ENCODE measurements at places on chromosomes 3 and 15.
A peak's percentile ranks its signal among the peaks of the same experiment; 100 is the strongest.

DNA sequence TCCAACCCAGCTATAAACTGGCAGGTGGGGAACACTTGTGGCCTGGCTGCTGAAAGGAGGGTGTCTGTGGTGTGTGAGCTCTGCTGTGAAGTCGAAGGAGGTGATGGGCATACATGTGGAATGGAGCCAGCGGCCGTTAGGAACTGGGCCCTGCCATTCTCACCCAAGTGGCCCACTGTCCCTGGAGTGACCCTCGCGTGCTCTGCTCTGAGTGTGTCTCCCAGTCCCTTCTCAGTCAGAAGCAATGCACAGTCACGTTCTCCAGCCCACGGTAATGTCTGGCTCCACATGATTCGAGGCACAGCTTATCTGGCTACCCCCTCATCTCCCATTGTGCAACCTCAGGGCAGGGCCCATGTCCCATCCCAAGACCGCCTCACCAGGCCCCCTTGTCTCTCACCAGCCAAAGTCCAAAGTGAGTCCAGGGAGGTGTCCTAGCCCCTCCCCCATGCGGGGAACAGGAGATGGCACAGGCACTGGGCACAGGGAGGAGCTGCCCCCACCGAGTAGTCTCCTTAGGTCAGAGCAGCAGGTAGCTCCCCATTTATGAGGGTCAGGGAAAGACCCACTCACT lies 62.9 kb downstream of the ZNF445 start:
- no peak for DNase-seq

DNA sequence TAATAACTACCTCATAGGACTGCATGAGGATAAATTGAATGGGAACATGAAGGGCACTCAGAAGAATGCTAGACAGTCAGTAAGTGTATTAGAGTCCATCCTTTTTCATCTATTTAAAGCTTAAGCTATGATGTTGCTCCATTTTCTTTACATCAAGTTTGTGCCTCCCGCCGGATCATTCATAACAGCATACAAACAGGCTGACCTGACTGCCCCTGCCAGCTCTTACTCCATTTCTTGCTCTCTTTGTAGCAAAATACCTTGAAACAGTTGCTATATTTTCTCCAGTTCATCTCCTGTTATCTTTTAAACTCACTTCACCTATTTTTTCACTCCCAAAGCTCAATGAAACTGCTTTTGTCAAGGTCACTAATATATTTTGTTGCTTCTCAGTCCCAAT lies 315.6 kb upstream of the ALCAM start:
- no peak for DNase-seq

- DNase-seq = no peak
Measured at GRCh38 chr3:60448696-60449095, 802.6 kb downstream of the FHIT start.

- peak; percentile 22 for DNase-seq
Measured at GRCh38 chr3:105473521-105474223, 107.0 kb downstream of the ALCAM start.

DNA sequence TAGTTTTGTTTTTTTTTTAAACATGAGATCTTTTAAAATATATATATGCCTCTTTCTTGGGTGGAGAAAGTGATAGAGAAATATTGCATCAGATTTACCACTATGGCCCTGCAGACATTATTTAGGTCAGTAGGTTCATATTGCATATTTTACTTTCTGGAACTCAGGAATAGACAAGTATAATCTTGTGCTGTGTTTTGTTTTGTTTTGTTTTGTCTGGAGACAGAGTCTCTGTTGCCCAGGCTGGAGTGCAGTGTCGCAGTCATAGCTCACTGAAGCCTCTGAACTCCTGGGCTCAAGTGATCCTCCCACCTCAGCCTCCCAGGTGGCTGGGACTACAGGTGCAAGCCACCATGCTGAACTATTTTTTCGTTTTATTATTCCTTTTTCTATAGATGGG lies 21.5 kb upstream of the DUT start:
- DNase-seq = no peak

DNA sequence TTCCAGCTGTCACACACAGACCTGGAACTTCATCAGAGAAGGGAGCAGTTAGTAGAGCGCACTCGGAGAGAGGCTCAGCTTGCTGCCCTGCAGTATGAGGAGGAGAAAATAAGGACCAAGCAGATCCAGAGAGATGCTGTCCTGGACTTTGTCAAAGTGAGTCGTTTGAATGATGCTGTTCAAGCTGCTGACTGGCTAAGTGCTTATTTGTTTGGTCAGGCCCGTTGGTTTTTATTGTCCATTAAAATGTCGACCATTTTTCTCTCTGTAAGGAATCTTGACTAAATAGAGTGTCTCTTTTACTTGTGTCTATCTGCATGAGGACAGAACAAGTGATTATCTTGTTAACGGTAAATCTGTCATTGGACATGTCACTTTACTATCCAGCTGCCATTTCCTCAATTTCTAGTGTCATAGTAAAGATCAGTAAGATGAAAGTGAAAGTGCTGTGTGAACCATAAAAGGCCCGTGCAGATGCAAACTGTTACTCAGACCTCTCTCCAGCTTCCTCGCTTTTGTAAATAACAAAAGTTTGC lies 56.9 kb downstream of the LRCH3 start:
- no peak for DNase-seq

DNA sequence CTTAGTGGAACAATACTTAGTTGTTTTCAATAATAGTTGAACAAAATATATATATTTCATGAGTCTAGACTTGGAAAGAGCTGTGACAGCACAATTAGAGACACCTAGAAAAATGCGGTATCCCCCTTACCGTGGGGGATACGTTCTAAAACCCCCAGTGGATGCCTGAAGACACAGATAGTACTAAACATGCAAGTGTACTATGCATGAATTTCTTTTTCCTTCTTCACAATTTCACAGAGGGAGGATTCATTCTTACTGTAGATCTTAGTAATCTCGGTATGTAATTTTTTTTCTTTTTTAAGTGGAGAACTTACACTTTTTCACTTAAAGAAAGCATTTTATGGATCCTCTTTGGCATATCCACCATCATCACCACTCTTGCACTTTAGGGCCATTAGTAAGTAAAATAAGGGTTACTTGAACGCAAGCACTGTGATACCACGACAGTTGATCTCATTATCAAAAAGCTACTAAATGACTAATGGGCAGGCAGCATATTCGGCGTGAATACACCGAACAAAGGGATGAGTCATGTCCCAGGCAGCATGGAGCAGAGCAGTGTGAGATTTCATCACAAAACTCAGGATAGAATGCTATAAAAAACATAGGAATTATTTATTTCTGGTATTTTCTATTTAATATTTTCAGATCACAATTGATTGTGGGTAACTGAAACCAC lies 72.3 kb upstream of the ZNF280D start:
- DNase-seq = peak; percentile 83

DNA sequence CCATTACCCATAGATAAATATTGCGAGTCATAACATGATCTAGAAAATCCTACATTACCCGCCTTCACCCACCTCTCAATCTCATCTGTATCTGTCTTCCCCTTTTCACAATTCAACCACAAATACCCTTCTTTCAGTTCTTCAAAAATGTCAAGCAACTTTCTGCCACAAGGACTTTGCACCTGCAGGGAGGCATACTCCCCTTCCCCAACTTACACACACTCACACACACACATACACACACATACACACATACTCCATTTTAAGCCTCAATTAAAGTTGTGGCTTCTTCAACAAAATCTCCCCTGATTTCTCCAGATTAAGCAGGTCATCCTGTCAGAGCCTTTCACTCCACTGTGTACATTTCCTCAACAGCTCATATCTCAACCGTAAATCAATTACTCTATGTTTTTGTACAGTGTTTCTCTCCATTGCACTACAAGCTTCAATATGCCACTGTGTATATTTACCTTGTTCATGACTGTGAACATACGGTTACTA lies 33.1 kb upstream of the CCDC50 start:
- DNase-seq = no peak

GRCh38 chr3:49217688-49218470 lies 46.5 kb downstream of the KLHDC8B start:
- no peak for DNase-seq

DNA sequence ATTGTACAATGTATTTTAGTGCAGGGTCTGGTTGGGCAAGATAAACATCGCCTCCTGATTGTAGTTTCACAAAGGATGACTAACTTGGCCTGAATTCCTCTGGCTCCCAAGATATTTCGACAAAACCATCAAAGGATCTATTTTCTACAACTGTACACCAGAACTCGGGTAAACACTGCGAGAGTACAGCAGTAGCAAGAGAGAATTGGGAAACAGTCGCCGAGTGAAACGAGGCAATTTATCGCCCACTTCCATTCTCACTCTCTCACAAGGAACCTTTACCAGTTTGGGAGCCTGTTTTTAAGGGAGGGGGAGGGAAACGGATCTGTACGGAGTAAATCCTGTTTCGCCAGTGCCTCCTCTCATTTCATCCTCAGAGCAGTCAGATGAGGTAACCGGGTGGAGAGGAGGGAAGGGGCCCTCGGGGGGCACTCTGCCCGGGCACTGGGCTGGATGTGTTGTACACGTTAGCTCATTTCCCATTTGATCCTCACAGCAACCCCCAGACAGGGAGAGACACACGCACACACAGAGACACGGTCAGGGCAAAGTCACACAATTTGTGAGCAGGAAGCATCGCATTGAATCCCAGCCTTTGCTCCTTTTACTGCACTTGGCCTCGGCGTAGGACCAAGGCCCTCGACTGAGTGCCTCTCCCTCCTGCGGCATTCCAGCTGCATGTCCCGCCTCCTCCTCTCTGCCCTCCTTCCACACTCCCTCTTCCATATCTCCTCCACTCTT lies 120.1 kb downstream of the LIPC start:
- peak; percentile 92 for DNase-seq

- no peak for DNase-seq
Measured at GRCh38 chr3:112500621-112501020, 1.3 kb upstream of the BTLA start.

GRCh38 chr3:12627370-12627769 lies 36.5 kb downstream of the RAF1 start:
- DNase-seq = no peak

GRCh38 chr3:66555214-66555844 lies 54.5 kb upstream of the LRIG1 start:
- no peak for DNase-seq

- peak; percentile 19 for DNase-seq
Measured at GRCh38 chr15:67149773-67150022, 84.3 kb downstream of the SMAD3 start.

DNA sequence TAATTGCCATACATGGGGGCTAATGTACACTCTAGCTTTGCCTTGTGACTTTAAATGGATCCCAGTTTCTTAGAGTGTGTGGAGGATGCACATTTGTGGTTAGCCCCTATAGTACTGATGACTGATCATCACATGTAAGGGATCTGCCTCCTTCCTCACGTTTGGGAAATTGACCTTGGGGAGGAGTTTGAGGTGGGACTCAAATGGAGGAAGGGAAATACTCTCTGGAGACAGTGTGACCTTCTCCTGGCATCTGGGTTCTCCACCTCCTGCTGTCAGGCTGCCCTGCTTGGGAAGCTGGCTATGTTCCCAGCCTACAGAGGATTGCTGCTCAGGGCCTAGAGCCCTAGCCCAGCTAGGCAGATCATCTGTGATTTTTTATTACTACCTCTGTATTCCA lies 48.7 kb downstream of the PPM1L start:
- no peak for DNase-seq

DNA sequence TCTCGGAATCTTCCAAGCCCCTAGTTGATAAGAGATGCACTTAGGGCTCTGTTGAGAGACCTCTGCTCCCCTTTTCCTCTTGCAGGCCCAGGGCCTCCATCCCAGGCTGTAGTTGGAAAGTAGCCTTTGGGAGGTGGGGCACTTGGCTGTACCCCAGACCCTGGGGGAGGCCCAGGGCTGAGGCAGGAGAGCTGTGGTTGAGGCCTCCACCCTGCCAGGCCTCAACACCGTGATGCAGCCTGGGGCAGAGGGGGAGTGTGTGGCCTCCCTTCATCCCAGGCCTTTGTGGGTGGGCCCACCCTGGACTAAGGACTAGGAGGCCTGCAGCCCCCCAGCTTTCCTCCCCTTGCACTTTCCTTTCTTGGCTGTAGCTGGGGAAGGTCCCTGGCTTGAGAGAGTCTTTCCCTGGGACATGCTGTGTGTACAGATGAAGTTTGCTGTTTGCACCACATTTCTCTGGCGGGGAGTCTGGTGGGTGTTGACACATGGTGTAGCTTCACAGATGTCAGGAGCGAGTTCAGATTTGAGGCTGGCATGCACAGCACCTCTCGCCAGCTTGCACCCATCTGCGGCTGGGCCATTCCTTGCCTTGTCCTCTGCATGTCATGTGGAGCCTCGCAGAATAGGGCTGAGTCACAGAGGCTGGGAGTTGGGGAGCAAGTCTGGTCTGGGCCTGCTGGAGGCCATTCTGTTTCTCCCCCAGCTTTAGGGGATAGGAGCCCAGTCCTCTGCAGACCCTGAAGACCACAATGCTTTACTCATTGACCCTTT lies 13.7 kb downstream of the PLEKHO2 start:
- no peak for DNase-seq

DNA sequence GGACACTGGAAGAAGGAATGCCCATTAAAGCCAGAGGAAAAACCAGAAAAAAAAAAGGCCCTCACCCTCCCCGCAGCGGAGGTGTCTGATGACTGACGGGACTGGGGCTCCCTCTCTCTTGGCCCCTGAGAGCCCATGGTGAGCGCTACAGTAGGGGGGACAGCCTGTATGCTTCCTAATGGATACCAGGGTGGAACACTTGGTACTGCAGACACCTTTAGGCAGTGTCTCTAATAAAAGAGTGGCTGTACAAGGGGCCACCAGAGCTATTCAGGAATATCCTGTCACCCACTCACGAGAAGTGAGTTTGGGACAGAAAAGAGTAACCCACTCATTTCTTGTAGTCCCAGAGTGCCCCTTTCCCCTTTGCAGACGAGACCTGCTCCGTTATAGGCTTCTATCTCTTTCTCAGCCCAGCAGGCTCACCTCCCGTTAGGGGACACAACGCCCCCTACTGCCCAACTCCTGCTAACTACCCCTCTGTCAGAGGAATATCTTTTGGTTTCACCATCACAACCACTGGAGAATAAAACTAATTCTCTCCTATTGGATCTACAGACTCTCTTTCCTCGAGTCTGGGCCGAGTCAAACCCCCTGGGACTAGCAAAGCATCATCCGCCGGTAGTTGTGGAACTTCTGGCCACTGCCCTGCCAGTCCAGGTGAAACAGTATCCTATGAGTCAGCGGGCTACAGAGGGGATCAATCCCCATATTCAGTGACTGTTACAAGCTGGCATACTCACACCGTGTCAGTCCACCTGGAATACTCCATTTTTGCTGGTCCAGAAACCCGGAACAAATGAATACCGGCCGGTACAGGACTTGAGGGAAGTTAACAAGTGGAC lies 40.8 kb downstream of the ZBTB11 start:
- no peak for DNase-seq

GRCh38 chr15:29130476-29130875 lies 139.1 kb downstream of the NSMCE3 start:
- no peak for DNase-seq
